ENCODE measurements at places on chromosomes 1 and 21.

GRCh38 chr1:87327376-87328271 is 1.1 kb upstream of the LMO4 start:
- DNase-seq, result no peak

- DNase-seq, result no peak
These were observed 2.0 kb upstream of the FAM131C start for GRCh38 chr1:16075337-16076030.

DNA sequence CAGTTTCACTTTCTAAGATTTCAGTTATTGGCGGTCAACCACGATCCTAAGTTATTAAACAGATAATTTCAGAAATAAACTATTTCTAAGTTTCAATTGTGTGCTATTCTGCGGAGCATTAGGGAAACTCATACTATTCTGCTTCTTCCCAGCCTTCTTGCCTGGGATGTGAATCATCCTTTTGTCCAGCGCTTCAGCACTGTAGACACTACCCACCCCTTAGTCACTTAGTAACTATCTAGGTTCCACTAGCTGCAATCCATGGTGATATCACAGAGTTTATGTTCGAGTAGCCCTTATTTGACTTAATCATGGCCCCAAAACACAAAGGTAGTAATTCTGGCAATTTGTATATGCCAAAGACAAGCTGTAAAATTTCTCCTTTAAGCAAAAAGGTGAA is 279.9 kb upstream of the ADAMTS5 start:
- DNase-seq, result no peak

DNA sequence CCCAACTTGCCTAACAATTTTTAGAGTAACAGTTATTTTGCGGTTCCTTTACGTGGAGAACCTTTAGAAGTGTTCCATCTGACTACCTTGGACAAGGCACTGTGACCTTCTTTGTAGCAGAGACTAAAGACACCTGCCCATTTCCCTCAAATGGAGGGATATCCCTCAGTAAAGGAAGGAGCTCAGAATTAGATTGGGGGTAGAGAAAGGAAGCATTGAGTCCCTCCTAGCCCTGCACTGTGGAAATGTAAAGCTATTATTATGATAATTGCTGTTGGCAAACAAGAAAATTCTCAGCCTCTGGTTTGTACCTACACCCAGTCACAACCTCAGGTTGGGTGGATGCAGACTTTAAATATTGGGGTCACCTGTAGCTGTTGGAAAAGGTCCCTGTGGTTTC is 72.6 kb upstream of the MACF1 start:
- no peak for DNase-seq

- DNase-seq, result no peak
These were observed 37.4 kb upstream of the RGS16 start for GRCh38 chr1:182641561-182641960.

DNA sequence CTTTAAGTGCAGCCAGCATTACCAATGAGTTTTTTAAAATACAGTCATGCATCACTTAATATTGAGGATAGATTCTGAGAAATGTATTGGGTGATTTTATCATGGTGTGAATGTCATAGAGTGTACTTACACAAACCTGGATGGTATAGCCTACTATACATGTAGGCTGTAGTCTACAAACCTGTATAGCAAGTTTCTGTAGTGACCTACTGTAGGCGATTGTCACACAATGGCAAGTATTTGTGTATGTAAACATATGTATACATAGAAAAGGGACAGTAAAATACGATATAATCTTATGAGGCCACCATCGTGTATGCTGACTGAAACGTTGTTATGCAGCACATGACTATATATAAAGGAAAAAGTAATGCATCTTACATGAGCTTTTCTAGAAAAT is 48.2 kb downstream of the RPE65 start:
- no peak for DNase-seq

- no peak for DNase-seq
These were observed 1.8 kb downstream of the HYI start for GRCh38 chr1:43451701-43452532.

DNA sequence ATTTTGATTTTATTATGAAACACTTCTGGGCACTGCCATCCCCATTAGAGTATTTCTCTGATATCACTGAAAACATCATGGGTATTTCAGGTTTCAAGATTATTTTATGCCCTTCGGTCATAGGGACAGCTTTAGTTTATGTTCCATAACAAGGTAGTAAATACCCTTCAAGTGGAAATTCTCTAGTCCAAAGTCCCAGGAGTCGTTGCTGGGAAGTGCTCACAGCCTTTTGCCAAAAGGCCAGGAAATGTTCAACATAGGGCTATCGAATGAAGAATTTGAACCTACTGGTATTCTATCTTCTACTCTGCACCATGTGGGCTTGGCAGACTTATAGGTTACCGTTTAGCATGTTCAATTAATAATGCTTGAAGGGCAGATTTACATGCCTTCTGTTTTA is 7.7 kb upstream of the MFSD2A start:
- DNase-seq, result no peak

All from GM18507 (cell line).